GM23248 (cell line): ENCODE measurements at places on chromosomes 6 and 20.

DNA sequence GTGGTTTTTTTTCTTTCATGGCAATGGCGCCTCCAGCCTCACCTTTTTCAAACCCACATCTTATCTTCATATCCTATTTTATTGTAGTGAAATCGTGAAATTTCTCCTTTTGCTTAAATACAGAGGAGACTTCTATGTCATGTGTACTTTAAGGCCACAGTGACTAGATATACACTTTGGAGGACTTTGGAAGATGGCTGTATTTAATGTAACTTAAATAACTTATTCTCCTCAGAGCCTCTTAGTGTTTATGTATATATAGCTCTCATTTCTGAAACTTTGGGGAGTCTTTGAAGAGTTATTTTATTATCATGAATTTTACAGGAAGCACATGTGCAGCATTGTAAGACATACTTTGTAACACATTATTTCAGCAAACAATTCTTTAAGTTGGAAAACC lies 968 bp downstream of the LAMA2 start:
- peak; percentile 17 for DNase-seq

DNA sequence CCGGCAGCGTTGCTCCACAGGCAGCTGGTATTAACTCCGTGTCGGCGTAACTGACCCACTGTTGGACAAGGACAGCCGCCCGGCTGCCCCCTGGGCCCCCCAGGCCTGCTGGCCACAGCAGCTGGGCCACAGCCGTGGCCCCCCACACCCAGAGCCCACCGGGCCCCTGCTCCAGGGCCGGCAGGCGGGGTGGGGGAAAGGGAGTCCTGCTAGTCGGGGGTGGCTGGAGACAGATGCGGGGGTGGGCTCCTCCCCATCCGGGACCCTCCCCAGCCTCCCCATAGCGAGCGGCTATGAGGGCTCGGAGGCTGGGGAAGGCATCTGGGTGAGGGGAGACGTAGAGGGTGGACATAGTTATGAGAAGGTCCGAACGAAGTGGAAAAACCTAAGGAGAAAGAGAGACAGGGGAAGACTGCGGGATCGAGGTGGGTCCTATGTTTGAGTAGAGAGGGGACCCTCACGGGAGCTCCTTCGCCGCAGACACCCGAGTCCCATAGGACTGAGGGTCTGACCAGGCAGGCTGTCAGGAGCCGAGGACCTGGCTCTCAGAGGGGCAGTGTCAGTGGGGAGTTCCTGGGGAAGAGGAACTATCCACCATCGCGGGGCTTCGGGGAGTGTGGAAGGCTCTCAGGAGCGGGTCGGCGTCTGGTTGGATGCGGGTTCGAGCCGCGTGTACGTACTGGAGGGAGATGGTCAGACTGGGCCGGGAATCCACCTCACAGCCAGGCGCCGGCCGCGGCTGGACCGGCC lies 511 bp downstream of the VARS1 start:
- H3K27me3 ChIP-seq = no peaks in the 10 kb centered on the region
- H3K4me1 ChIP-seq = peaks cover 6% of the 10 kb centered on the region; the same call in 1 of the 2 replicates
- H3K4me3 ChIP-seq = peak overlapping the region; percentile 94
- H3K27ac ChIP-seq = peak overlapping the region; percentile 85

DNA sequence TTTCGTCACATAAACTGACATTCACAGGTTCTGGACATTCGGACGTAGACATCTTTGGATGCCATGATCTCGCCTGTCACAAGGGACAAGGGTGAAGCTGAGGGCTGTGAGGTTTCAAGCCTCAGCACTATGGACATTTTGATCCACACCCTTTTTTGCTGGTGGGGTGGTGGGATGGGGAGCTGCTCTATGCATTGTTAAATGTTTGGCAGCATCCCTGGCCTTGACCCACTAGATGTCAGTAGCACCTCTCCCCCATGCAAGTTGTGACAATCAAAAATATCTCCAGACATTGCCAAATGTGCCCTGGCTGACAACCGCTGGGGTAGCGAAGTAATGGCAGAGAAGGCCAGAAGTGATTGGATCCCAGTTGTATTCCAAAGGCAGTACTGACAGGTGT lies 229.4 kb downstream of the TSHZ2 start:
- no peaks in the 10 kb centered on the region for H3K36me3 ChIP-seq
- H3K27me3 ChIP-seq = no peaks in the 10 kb centered on the region
- no peak for DNase-seq
- H3K4me1 ChIP-seq = peaks cover 10% of the 10 kb centered on the region; the same call in 1 of the 2 replicates
- H3K4me3 ChIP-seq = no peak overlapping the region
- no peak overlapping the region for H3K27ac ChIP-seq

GRCh38 chr6:71537717-71538116 lies 249.1 kb downstream of the OGFRL1 start:
- H3K36me3 ChIP-seq = no peaks in the 10 kb centered on the region
- DNase-seq = peak; percentile 69
- no peak overlapping the region for H3K4me3 ChIP-seq

DNA sequence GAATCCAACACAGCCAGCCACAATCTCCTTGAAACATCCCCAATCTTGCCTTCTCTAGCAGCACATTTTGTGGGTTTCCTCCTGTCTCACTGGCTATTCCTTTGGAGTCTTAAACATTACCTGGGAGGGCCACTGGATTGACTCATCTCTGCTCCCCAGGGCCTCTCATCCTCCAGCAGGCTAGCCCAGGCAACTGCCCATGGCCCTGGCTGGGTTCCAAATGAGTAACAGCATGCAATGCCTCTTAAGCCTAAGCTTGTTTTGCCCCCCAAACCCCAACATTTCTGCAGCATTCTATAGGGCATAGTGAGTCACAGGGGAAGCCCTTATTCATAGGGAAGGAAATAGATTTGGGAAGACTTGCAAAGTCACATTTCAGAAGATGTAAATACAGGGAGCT lies 204.9 kb downstream of the FOXA2 start:
- H3K36me3 ChIP-seq = no peaks in the 10 kb centered on the region
- H3K27me3 ChIP-seq = no peaks in the 10 kb centered on the region
- DNase-seq = peak; percentile 62
- H3K4me1 ChIP-seq = peaks cover 30% of the 10 kb centered on the region
- no peak overlapping the region for H3K4me3 ChIP-seq
- no peak overlapping the region for H3K27ac ChIP-seq

- H3K27ac ChIP-seq = no peak overlapping the region
- DNase-seq = peak; percentile 65
- no peak overlapping the region for H3K4me3 ChIP-seq
- H3K27me3 ChIP-seq = no peaks in the 10 kb centered on the region
- no peaks in the 10 kb centered on the region for H3K4me1 ChIP-seq
These were observed 25.3 kb upstream of the KIAA1586 start for GRCh38 chr6:57021086-57021720.

DNA sequence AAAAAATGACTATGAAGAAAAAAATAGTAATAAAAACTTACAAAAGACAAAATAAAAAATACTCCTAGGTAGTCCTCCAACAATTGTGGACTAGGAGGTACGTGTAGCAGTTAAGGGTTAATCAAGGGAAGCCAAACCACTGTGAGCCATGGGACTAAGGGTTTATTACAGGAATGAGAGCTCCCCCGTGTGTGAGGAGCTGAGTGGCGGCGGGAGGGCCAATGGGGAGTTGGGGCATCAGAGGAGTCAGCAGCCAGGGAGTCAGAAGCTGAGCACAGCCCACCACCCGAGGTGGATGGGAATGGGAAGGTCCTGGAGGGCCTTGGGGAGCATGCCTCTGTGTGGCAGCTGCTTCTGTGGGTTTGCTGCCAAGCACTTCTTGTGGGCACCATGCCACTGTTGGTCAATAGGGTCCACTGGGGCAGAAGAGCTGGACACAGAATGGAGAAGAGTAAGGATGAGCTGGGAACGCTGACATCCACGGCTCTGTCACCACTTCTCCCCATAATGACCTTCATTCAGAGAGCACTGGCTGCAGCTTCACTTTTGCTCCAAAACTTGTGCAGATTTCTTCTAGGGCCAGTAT lies 373.3 kb downstream of the CDKAL1 start:
- no peak overlapping the region for H3K4me3 ChIP-seq
- H3K36me3 ChIP-seq = no peaks in the 10 kb centered on the region
- no peak overlapping the region for H3K27ac ChIP-seq
- no peaks in the 10 kb centered on the region for H3K27me3 ChIP-seq
- H3K4me1 ChIP-seq = 0 out of 2 replicates have a peak, but pooled peaks cover 8% of the 10 kb centered on the region

DNA sequence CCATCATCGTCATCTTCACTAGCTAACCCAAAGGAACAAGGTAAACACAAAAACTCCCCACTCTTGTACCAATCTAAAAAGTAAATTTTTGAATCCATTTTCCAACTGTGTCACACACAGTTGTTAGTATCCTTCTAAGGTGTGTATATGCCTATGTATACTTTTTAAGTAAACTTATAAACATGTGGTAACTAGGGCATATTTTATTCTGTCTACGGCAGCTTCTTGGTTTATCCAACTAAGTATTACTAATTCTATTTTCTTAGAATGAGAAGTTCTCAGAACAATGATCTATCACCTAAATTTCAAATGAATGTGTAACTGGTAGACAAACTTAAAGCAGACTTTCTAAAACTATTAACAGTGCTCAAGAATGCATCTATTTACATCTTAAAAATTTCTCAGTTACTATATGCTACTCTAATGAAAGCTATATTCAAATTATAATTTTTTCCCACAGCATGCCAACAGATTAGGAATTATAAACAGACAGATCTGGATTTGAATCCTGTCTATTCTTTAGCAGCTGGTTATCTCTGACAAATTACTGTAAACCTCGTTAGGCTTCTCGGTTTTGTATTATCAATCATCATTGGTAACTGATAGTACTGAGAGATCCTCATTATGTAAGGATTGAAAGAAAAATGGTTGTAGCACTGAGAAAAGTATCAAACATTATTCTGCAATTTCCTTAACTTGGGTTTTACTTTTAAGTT lies 1.8 kb upstream of the PLN start:
- no peak overlapping the region for H3K27ac ChIP-seq
- no peak for DNase-seq
- no peaks in the 10 kb centered on the region for H3K36me3 ChIP-seq
- no peaks in the 10 kb centered on the region for H3K27me3 ChIP-seq
- peaks cover 50% of the 10 kb centered on the region for H3K4me1 ChIP-seq
- no peak overlapping the region for H3K4me3 ChIP-seq

DNA sequence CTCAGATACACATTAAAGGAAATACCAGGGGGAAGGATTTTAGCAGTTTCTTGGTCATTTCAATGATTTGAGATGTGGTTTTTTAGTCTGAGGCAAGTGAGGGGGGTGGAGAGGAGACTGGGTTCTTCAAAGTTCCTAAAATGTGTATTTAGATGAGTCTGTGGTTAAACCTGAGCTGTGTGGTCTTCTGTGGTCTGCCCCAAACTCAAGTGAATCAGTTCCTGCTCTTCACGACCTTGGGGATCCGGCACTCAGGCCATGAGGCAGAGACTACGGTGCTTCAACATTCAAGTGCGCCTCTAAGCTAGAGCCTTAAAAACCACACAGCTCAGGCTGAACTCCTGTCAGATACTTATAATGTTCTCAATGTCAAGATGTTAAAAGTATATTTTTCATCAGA lies 406.7 kb downstream of the LMBRD1 start:
- no peak overlapping the region for H3K4me3 ChIP-seq
- no peak overlapping the region for H3K27ac ChIP-seq
- H3K27me3 ChIP-seq = no peaks in the 10 kb centered on the region
- H3K4me1 ChIP-seq = no peaks in the 10 kb centered on the region
- DNase-seq = no peak

DNA sequence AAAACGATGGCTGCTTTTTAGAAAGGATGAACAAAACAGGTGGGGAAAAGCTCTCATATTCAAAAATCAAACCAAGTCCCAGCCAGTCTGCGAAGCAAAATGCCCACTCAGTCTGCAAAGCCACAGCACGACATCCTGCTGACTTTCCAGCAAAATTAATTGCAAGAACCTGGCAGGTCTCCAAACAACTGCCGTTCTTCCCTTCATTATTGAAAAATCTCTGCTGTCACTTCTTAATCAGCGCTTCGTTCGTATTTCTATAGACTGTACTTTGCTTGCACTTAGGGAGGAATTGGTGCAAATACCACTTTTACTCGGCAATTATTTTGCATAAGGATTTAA lies 222.4 kb downstream of the CBLN4 start:
- DNase-seq = no peak
- no peaks in the 10 kb centered on the region for H3K27me3 ChIP-seq
- H3K27ac ChIP-seq = no peak overlapping the region
- no peaks in the 10 kb centered on the region for H3K36me3 ChIP-seq
- no peak overlapping the region for H3K4me3 ChIP-seq

- DNase-seq = peak; percentile 60
- H3K36me3 ChIP-seq = no peaks in the 10 kb centered on the region
- peak overlapping the region; percentile 97; the same call in 1 of the 2 replicates for H3K27ac ChIP-seq
- H3K4me3 ChIP-seq = peak overlapping the region; percentile 87
These were observed 2.2 kb upstream of the ARID1B start for GRCh38 chr6:156774863-156775405.

DNA sequence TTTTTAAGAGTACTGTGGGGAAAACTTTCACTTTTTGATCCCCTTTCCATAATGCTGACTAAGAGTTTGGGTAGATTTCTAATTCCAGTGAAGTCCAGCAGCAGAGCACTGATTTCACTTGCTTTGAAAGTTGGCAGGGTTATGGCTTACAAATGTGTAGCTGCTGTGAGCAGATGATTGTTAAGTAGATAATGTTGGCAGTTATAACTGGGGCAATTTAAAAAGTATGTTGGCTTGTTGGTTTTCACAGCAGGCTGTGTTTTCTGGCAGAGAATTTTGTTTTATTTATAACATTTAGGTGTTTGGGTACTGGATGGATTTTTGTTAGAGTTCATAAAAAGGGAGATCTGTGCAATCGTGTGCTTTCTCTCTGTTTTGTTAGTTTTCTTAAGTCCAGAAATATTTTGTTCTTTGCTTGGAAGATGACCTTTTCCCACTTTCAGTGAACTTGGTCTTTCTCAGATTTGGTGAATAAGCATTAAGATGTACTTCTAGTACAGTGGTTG lies 31.4 kb downstream of the AFDN start:
- H3K27ac ChIP-seq = peak overlapping the region; percentile 21
- no peaks in the 10 kb centered on the region for H3K36me3 ChIP-seq
- DNase-seq = peak; percentile 80
- H3K27me3 ChIP-seq = no peaks in the 10 kb centered on the region
- peaks cover 40% of the 10 kb centered on the region for H3K4me1 ChIP-seq

DNA sequence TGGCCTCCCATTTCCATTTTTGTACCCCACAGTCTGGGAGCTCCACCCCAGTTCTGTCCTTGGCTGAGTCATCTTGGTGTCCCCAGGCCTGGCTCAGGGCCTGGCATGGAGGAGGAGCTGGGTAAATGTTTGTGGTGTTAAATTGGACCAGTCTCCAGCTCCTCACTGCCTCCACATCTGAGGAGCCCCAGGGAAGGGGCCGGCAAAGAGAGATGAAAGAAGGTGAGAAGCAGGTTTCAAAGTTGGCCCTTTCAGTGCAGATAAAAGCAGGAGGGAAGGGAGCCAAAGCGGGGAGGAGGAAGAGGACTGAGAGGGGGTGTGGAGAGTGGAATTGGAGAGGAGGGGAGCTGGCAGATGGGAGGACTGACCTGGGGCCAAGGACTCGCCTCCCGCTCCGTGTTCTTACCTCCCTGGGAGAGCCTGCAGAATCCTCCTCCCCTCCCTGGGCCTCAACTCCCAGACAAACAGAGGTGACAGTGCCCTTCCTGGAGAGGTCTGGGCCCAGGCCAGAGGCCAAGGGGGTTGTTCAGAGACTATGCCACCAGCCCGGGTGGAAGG lies 89.0 kb downstream of the CD40 start:
- no peak overlapping the region for H3K27ac ChIP-seq
- no peaks in the 10 kb centered on the region for H3K36me3 ChIP-seq
- peaks cover 2% of the 10 kb centered on the region; the same call in 1 of the 2 replicates for H3K4me1 ChIP-seq
- no peak overlapping the region for H3K4me3 ChIP-seq
